ENCODE measurements at places on chromosomes 2 and 18.

- no peak for DNase-seq
Measured at GRCh38 chr2:96546797-96547196, 10.2 kb downstream of the ARID5A start.

GRCh38 chr18:34729264-34729663, 19.2 kb downstream of the DTNA start:
- peak; percentile 53 for DNase-seq

- DNase-seq: peak; percentile 39
Measured at GRCh38 chr2:210503001-210503623, 26.6 kb upstream of the LANCL1 start.

DNA sequence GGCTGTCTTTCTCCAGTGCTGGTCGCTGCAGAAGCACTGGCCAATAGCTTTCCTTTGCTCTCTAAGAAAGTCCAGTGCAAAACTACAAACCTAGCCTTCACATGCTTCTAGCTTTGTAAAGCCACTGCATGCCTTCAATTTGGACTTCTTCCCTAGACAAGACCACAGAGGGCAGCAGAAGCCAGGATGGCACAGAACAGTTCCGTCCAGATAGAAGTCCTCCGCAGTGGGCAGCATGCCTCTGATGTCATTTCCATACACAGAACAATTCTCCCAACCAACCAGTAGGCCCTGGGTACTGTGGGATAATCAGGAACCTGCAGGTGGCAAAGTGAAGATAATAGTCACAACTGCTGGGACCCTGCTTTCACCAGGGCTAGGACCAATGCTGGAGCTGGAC, 3.3 kb downstream of the ST6GAL2 start:
- DNase-seq: peak; percentile 27

DNA sequence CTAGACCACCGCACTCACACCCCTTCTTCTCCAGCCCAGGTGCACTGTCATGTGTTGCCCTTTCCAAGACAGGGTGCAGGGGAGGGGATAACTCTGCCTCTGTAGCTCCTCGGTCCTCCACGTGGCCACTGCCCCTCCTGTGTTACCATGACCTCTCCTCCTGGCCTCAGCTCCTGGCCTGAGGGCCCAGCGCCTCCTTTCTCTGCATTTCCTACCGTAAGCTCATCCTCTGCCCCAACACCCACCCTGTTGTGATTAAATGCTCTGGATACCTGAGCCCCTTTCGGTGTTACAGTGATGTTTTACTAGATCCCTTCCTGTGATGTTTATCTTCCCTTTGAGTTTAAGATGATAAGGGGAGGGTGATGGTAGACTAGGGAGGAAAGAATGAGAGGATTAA, 242.3 kb downstream of the PTPRM start:
- DNase-seq: no peak

- no peak for DNase-seq
Measured at GRCh38 chr2:233091595-233092375, 31.6 kb downstream of the INPP5D start.

- DNase-seq: no peak
Measured at GRCh38 chr2:189013031-189013430, 38.9 kb downstream of the COL3A1 start.

GRCh38 chr2:67322353-67323001, 74.7 kb upstream of the ETAA1 start:
- peak; percentile 47 for DNase-seq

GRCh38 chr2:17894556-17894955, 16.1 kb downstream of the KCNS3 start:
- no peak for DNase-seq

DNA sequence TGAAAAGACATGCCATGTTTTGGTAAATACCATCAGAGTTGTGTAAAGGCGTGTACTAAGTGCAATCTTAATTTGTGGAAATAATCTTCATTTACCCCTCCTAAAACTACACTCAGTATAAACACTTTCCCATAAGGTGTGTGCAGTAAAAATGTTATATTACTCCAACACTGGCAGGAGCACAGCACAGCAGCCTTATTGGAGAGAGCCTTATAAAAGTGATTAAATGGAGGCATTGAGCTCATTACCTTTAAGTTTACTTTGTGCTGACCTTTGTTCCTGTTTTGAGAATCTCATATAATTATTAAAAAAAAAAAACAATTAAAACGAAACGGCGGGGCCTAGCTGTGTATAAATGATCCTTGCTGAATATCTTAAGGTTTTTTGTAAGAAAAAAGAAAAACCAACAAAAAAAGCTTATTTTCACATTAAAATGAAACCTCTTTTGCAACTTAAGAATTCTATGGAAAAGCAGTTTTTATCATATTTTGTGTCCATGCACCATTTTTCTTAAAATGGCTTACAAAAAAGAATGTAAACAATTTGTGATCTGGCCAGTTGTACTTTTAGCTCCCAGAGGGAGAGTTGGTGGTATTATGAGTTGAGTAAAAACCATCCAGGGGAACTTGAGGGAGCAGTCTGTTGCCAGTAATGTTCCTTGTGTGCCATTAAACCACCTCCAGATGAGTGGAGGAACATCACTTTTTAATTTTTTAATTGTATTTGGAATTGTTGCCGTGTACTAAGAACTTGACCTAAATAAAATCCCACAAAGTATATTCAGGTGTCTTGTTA, 103.4 kb downstream of the ABI2 start:
- DNase-seq: peak; percentile 9

GRCh38 chr2:10776231-10776977, 36.2 kb downstream of the PDIA6 start:
- DNase-seq: no peak

- DNase-seq: peak; percentile 45
Measured at GRCh38 chr2:182228741-182229140, 198.1 kb downstream of the PDE1A start.

GRCh38 chr18:67376372-67376771, 140.1 kb downstream of the DSEL start:
- DNase-seq: no peak

- DNase-seq: no peak
Measured at GRCh38 chr18:24459772-24460171, 665 bp upstream of the HRH4 start.

GRCh38 chr2:27175330-27175729, 26.5 kb downstream of the TCF23 start:
- DNase-seq: no peak

GRCh38 chr2:238287737-238288649, at the start of gene PER2:
Gene PER2, minus strand, starts transcription at chr2:238288610. Its CDS starts 10,674 bp downstream, at chr2:238277936.
- DNase-seq: peak; percentile 77

DNA sequence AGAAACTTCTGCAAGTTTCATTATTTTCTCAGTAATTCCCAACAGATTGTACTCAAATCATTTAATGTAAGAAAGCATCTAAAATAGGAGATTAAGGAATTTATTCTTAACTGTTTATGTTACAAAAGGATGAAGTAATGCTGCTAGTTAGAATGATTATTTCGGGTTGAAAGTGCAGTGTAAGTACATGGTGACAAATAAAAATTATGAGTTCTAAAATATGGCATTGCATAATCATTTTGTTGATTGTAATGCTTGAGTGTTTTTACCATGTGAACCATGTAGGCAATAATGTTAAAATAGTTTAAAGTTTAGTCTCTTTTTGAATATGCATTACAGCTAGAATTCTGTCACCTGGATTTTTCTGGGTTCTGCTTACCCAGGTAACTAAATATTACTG, 149.0 kb upstream of the SP5 start:
- no peak for DNase-seq

GRCh38 chr2:203789618-203790017, 78.0 kb upstream of the CTLA4 start:
- no peak for DNase-seq

DNA sequence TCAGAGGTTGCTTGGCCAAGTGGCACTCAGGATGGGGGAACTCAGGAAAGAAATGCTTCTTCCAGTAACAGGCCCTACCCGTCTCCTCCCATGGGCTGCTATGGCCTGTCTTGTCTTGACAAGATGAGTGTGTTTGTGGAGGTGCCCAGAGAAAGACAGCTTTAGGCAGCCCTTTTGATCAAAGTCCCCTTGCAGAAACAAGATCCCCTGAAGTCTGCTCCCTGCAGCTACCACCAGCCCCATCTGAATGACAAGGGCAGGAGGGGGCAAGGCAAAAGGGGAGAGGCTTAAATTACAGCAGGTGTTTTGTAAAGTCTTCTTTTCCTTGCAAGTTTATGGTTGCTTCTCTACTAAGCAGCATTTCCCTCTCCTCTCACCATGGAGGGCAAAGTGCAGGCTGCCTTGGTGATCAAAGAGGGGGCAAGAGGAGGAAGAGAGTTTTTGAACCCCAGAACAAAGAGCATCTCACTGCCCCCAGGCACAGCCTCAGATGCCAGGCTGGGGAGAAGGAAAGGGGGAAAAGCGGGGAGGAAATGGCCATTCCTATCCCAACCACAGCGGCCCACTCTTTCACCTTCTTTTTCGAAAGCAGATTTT, 6.7 kb downstream of the EVA1A start:
- DNase-seq: no peak

DNA sequence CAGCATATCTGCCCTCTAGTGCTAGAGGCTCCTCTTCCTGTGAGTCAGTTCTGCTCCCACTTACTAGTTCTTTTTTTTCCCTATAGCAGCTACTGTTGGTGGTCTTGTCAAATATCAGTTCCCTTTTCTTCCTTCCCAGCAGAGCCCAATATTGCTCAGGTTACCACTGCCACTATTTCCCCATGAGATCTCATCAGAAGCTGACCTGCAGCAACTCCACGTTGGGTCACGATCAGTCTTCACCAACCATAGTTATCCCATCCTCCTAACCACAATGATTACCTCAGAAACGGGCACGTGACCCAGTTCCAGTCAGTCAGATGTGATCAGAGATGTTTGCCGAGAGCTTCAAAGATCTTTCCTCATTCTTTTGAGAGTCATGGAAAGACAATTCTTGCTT, 59.7 kb upstream of the CAPN13 start:
- DNase-seq: no peak

DNA sequence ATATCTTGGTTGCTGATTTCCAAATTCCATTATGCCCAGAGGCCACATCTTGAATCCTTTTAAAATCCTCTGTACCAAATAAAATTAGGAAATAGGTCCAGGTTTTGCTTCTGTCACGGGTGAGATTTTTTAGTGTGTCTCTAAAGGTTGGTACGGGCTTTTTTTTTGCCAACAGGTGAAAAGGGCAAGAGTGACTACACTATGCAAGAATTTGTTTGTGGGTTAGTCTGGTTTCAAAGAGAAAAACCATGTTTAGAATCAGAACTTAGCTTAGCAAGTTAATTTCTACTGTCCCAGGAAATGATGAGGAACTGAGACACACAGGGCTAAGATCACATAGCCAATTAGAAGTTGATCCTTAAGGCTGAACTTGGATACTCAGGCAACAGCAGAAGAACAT, 41.7 kb downstream of the POLR1A start:
- DNase-seq: no peak

- DNase-seq: no peak
Measured at GRCh38 chr2:209613649-209614305, 157.9 kb upstream of the UNC80 start.

- DNase-seq: peak; percentile 23
Measured at GRCh38 chr2:58146707-58147106, 94.4 kb downstream of the FANCL start.
